HEK293T (cell line): ENCODE measurements at places on chromosomes 13 and 19.
A peak's percentile ranks its signal among the peaks of the same experiment; 100 is the strongest.

- no peak for DNase-seq
Observed at GRCh38 chr19:13408889-13409518, 97.3 kb downstream of the CACNA1A start.

GRCh38 chr19:16376649-16377048 lies 52.0 kb downstream of the KLF2 start:
- DNase-seq = peak; percentile 57

DNA sequence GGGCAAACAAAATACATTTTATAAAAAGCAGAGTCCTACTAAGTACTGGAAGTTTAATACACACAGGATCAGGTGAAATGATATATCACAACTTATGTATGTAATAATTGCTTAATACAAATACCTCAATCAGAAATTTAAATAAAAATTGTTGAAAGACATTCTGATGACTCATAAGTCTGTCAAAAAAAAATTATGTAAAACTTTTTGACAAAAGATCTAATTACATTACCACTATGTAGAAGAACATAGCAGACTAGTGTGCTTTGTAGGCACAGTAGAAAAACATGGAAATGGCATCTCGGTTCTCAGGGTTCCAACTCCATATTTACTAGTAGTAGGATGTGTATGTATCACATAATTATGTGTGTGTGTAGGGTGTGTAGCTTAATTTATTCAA lies 156.2 kb downstream of the DNAJC3 start:
- DNase-seq = no peak

DNA sequence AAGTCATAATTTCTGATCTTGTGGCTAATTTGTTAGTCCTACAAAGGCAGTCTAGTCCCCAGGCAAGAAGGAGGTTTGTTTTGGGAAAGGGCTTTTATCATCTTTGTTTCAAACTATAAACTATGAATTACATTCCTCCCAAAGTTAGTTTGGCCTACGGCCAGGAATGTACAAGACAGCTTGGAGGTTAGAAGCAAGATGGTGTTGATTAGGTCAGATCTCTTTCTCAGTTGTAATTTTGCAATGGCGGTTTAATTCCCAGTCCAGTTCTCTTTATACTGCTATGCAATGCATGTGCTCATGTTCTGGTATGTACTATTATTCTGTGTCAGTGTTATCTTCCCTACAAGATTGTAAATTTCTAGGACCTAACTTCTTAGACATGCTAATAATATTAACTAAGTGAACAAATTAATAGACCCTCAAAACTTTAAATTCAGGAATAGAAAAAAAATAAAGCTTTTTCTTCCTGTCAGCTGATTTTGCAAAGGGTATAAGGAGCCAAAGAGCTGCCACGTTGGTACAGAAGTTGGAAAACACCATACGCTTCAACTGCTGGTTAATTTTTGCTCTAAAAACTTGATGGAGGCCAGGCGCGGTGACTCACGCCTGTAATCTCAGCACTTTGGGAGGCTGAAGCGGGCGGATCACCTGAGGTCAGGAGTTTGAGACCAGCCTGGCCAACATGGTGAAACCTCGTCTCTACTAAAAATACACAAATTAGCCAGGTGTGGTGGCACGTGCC lies 1.3 kb upstream of the DNAJC15 start:
- DNase-seq = no peak

GRCh38 chr13:48405875-48406274 lies 7.0 kb downstream of the LPAR6 start:
- DNase-seq = no peak

- DNase-seq = no peak
Observed at GRCh38 chr19:40393894-40394815, 4.2 kb upstream of the HIPK4 start.

DNA sequence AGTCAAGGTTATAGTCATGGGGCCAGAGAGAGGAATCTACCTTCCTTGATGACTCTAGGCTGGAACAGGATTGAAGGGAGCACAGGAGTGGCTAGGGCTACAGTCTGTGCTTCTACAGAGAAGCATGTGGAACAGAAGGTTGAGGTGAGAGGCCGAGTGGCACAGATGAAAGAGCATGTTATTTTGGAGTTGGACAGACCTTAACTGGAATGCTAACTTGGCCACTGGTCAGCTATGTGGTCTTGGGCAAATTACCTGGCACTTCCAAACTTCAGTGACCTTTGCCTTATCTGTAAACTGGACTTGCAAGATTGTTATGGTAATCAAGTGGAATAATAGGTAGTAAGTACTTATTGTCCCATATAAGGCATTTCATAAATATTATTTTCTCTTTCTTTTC lies 252.7 kb downstream of the KCNRG start:
- no peak for DNase-seq

DNA sequence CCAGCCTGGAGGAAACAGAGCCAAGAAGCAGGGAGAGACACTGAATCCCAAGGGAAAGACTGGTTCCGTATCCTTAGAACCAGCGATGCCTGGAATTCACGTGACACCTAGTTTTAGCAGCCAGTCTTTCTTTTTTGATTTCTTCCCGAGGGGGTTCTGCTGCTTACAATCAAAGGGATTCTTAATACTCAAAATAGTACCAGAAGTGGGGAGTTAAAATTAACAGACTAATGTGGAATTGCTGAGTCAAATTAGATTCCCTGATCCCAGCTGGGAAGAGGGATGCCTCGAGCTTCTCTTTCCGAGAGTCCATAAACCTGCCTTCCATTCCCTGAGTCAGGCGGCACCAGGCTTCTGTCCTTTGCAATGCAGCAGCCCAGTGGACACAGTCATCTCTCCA lies 4.8 kb upstream of the MATK start:
- DNase-seq = no peak

- DNase-seq = no peak
Observed at GRCh38 chr13:101453784-101454201, 1.3 kb downstream of the ITGBL1 start.

DNA sequence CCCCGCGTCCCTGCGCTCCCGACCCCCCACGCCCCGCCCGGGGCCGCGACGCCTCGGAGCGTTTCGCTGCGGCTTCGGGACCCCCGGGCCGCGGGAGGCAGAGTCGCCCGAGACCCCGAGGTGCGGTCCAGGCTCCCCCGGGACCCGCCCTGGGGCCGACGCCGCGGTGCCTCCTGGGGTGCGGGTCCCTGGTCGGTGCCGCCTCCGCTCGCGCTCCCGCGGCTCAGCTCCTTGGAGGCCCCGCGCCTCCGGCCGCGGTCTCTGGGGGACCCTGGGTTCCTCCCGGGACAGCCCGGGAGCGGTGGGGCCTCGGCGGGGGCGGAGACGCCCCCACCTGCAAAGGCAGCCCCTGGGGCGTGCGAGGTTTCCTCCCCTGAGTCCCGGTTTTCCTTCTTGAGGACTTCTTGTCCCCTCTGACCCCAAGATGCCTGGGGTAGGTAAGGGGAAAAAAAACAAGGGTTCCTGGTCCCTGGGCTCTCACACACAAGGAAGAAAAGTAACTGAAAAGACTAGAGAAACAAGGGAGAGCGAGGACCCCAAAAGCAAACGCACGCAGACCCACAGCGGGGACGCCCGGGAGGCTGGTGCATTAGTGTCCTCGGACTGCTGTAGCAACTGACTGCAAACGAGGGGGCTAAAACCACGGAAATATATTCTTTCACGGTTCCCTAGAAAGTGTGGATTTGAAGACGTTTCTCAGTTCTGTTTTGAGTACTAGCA lies 740 bp downstream of the ZNF555 start:
- peak; percentile 9 for DNase-seq

DNA sequence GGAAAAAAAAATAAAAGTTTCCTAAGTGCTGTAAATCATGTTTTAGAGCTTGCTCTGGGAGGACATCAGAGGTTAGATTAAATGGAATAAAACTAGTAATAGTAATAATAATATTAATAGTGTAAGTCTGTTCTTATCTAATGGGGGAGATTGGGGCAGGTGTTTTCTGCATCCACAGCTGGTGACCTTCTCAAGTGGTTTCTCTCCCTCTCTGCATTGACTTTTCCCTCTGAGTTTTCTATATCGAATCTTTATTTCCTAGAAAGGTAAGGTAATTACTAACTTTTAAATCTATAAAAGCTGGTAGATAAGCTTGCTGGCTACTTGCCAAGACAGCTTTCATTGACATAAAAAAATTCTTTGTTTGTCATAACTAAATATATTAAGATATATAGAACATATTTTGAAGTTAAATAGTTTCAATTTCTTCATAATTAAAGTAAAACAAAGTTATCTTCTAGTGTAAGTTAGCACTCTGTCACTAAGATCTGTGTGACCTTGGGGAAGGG lies 49.6 kb upstream of the DIAPH3 start:
- no peak for DNase-seq

DNA sequence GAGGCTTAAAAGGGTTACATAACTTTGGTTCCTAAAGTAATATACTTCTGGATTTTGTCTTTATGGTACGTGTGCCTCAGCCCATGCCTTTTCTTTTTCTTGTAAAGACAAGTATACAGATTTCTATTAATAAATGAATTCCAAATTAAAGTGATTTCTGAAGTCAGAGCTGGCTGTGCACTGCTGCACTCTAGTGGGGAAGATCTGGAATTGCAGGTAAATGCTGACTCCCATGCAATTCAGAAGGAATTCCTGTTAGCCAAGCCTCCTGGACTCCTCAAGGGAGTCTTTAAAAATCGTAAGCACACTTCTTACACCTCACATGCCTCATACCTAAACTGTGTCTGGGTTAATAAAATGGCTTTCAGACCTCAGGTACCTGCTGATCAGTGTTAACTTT lies 118.4 kb upstream of the SLC7A1 start:
- DNase-seq = peak; percentile 22

DNA sequence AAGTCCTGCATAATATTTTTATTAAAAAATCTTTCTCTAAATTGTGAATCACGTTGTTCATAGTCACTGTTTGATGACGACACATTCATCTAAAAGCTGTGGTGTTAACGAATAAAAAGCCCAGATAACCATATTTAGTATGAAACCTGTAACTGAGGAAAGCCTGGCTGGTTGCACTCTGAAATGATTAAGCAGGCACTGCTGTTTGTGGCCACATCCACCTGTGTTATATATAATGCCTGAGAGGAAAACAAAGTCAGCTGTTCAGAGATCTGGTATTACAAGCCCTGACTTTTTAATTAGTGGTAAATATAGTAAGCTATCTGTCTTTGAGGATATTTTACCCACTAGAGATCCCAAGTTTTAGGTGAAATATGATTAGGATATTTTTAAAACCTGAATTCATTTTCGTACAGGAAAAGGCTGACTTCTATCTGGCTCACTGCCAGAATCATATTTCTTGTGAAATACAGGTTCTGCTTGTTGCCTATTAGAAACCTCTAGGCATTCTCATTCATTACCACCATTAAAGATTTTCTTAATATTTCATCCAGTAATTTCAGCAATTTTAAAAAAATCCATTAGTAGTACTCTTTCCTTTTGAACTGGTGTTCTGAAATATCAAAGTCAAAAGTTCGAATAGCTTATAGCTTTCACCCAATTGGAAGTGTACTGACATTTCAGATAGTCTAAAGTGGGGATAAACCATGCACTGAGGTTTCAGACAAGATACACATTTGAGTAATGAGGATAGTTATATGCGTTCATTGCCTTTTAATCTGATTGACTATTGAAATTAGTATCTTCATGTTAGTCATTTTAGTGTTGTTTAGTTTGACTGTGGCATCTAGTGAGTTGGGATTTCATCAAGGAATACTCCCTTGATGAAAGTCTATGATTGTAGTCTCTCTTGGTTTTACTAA lies 79.7 kb downstream of the LMO7 start:
- no peak for DNase-seq

- no peak for DNase-seq
Observed at GRCh38 chr19:42214810-42215485, 2.5 kb downstream of the DEDD2 start.

DNA sequence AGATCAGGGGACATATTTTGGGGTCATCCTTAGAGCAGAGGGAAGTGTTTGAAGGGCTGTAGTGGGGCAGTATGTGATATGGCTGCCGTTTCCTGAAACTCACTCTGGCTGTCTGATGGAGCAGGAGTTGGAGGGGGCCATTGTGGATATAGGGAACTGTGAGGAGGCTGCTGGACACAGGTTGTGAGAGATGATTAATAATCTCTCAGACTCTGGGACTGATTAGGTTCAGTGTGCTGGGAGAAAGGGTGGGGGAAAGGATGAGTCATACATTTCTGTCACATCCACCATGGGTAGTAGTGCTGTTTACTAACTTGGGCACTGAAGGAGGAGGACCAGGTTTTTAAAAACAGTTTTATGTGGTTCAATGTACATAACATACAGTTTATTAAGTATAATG lies 4.8 kb downstream of the B3GLCT start:
- no peak for DNase-seq

DNA sequence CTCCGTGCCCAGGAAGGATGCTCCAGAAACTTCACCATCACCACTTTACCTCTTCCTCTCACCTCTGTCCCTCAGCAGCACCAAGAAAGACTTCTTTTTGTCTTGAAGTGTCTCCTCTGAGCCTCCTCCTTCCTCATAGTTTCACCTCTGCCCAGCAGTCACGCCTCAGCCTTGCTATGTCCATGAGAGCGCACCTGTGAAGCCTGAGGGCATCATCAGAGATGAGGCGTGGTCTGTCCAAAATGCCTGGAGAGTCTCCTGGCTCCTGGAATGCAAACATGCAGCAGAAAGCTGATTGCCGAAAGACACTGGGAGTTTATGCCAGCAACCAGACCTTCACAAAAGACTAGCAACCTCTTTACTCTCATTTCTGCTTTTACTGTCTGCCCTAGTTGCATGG lies 336.6 kb downstream of the TEX29 start:
- DNase-seq = no peak
